HT1080 (cell line): ENCODE measurements at places on chromosomes 11 and 22. TPM values are rescaled to one million over a fixed set of nuclear protein-coding genes. Genes with fewer than 3 reads are reported as not detected.
A peak's percentile ranks its signal among the peaks of the same experiment; 100 is the strongest.

DNA sequence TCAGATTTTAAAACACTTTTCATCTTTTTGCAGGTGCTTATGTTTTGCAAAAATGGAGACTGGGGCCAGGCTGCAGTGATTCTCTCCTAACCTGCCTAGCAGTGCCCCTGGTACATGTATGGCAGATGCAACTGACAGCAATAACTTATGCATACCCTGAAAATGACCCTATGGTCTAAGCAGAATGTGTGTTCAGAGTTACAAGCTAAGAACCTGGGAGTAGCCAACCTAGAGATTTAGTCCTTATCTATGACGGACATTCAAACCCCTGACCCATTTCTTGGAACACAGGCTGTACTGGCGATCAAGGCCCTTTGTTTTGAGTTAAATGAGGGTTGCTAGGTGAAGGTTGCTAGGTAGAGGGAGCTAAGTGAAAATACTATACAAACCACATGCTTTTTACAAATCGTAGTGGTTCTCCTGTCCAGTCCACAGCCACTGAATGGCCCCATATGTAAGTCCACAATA is 184.9 kb upstream of the SESN3 start:
- DNase-seq = no peak

The OR6A2 gene
- not detected in 2 replicates for total RNA-seq

- DNase-seq = no peak
Measured at GRCh38 chr11:115911613-115912346, 407.6 kb upstream of the CADM1 start.

- DNase-seq = no peak
Measured at GRCh38 chr11:17472467-17472866, 4.2 kb downstream of the ABCC8 start.

GRCh38 chr11:65459552-65459951 is 37.0 kb downstream of the NEAT1 start:
- DNase-seq = no peak

DNA sequence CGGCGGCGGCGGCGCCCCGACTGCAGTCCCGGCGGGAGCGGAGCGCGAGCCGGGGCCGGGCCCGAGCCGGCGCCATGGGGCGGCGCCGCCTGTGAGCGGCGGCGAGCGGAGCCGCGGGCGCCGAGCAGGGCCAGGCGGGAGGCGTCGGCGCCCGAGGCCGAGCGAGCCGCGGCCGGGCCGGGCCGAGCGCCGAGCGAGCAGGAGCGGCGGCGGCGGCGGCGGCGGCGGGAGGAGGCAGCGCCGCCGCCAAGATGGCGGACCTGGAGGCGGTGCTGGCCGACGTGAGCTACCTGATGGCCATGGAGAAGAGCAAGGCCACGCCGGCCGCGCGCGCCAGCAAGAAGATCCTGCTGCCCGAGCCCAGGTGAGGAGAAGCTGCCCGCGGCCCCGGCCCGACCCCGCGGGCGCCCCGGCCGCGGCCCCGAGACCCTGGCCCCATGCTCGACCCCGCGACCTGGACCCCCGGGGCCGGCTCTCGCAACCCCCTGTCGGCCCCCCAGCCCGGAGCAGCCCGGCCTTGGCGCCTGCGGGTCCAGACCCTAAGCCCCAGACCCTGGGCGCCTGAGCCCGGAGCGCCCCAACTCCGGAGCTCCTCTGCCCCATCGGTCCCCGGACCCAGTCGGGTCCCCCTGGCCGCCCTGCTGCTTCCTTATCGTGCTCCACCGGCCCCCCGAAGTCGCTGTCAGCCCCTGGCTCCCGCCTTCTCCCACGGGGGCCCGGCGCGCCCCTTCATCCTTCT is at the start of gene GRK2:
Gene GRK2, plus strand, starts transcription at position 25 of the 739 bp plus-strand sequence. Its CDS starts 227 bp downstream, at position 252.
- DNase-seq = no peak

- no peak for DNase-seq
Measured at GRCh38 chr11:26109658-26110368, 222.1 kb upstream of the ANO3 start.

DNA sequence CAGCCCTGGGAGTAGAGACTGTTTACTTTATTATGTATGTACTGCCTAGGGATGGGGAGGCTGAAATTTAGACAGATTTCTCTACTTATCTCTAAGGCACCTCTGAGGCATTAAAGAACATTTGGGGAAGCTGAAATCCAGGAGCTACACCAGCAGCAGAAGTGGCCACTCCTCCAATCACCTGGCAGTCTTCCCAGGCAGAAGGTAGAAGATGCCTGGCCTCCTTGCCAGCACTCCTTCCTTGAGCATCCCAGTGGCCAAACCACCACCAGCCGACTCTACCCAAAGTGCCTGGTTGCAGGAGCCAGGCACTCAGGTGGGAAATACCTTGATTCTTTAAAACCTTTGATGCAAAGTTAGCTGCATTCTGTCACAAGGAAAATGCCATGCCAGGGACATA is 1.9 kb upstream of the FAT3 start:
- no peak for DNase-seq

The FGF19 gene
- total RNA-seq = not detected in 2 replicates

DNA sequence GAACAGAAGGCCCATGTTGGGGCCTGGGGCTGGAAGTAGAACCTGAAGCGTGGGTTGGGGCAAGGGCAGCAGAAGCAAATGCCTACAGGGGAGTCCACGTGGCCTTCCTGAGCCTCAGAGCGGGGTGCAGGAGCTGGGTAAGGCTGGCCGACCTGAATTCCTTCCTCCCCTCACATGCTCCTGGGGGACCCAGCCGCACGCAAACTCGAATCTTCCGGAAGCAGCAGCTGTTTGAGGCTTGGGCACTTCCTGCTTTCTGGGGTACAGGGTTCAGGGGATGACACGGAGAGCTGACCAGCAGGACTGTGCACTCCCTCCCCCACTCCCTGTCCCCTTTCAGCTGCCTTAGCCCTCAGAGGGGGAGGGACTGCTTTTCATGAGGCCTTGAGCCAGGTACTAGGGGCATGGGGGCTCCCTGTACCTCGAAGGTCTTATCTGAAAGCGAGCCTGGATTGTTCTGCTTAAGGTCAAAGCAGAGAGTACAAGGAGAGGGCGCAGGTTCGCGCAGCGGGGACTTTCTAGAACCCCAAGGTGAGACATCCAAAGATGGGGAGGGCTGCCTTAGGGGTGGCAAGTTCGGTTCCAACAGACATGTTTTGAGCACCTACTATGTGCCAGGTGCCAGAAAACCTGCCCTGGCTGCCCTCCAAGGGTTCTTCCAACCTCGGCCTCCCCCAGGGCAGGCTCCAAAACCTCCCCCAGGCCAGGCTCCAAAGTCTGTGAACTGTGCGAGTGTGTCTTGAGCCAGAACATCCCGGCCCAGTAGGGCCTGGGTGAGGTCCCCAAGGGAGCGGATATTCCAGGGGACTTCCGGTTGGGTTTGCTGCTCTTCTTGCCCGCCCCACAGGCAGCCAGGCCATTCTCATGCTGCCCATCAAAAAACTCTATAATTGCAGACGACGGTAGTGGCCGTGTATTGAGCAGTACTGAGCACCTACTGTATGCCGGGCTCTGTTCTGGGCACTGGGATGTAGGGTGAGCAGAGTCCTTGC is 1.7 kb downstream of the NCF4 start:
- DNase-seq = no peak

GRCh38 chr22:19497245-19497644 is 17.5 kb downstream of the CDC45 start:
- DNase-seq = peak; percentile 50

DNA sequence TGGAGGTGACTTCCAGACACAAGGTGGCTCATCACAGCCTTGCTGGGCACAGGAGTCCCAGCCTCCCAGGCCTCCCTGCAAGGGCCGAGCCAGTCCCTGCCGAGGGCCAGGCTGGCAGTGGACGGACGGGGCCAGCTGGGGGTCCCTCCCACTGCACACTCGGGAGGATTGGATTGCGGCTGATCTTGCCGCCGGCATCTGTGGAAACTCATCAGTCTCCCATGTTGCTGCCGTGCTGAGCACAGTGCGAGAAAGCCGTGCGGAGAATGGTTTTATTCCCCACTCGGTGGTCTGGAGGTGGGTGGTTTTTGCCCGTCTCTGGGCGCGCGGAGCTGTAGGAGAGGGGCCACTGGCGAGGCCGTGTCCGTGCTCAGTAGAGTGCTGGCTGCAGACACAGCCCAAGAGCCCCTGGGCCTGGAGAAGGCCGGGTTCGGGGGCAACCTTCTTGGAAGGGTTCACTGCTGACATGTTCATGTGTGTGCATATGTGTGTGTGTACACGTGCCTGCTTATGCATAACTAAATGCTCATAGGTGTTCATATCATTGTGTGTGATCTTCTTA is 1246.4 kb downstream of the BRD1 start:
- DNase-seq = no peak

- no peak for DNase-seq
Measured at GRCh38 chr22:33440756-33441155, 382.6 kb upstream of the SYN3 start.

- no peak for DNase-seq
Measured at GRCh38 chr22:16601437-16602223, 9.0 kb upstream of the CCT8L2 start.

DNA sequence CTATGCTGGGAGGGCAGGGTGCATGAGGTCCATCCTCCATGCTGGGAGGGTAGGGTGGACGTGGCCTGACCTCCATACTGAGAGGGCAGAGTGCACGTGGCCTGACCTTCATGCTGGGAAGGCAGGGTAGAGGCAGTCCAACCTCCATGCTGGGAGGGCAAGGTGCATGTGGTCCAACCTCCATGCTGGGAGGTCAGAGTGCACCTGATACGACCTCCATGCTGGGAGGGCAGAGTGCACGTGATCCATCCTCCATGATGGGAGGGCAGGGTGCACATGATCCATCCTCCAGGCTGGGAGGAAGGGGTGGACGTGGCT is 622.2 kb downstream of the BRD1 start:
- DNase-seq = no peak

DNA sequence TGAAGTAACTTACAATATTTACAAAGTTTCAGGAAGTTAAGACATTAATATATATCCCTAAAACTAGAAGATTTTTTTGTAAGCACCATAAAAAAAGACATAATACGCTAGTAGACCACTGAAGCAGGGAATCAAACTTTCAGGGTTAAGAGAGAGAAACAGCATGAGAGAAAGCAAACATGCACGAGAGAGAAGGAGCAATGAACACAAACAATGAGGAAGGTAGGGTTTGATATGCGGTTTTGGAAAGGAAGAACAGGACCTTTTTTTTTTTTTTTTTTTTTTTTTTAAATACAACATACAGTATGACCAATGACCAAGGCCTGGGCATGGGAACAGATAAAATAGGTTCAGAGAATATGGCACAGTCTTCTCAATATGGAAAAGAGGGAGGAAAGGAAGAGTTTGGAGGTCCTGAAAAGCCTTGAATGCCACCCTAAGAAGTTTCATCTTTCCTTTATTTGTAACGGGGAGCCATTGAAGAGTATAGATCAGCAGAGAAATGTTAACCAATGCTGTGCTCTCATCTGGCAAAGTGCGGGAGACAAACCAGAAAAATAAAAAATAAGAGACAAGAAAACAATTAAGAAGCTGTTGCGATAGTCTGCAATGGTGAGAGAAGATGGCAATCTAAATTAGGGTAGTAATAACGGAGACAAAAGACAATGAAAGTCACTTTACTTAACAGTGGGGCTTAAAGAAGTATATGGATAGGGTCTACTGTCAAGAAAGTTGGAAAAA is 101.0 kb downstream of the USP35 start:
- DNase-seq = no peak

DNA sequence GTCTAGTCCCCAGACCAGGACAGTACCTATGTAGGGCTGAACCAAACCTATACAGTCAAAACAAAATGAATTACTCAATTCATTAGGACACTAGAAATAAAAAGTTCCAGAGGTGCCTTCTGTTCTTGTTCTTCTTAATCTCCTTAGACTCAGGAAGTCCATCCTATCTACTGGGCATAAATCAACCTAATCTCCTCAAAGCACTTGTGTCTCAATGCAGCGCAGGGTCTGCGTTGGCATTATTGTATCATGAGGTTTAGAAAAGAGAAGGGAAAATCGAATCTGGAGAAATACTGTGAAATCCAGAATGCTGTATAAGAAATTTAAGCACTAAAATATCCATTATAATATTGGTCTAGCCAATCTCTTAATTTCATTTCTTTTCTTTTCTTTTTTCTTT is 2.4 kb upstream of the OR10V1 start:
- no peak for DNase-seq

The WBP2NL gene
- not detected in 2 replicates for total RNA-seq

The OR51E2 gene
- total RNA-seq = not detected in 2 replicates

- DNase-seq = no peak
Measured at GRCh38 chr22:44225091-44225689, 44.5 kb downstream of the PARVG start.

GRCh38 chr11:110242746-110243145 is 53.7 kb downstream of the RDX start:
- no peak for DNase-seq

DNA sequence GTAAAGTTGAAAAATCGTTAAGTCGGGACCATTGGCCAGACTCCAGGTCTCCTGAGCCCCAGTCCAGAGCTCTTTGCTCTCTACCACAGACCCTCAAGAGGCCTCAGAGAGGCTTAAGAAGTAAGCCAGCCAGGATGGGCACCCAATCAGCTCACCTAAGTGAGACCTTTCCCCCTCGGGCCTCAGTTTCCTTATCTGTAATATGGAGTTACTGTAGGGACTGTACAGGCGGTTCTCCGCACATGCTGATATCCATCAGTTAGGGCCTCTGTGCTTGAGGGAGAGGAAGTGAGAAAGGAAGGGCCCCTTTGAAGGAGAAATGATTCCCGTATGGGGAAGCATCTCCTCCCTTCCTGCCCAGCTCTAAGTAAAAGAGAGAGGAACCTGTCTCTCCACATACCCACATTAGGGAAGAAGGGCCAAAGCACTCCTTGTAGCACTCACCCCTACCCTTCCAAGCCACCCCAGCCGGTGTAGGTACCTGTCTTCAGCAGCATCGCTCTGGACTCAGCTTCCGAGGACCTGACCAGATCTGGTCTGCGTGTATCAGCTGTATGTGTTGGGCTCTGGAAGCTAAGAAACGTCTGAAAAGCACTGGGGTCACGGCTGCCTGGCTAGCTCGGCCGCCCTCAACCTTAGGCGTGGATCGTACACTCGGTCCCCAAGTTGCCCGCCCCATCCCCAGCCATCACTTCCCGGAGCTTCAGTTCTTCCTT is 653 bp downstream of the NAGA start:
- DNase-seq = no peak

- no peak for DNase-seq
Measured at GRCh38 chr11:47425611-47426010, 628 bp downstream of the PSMC3 start.

DNA sequence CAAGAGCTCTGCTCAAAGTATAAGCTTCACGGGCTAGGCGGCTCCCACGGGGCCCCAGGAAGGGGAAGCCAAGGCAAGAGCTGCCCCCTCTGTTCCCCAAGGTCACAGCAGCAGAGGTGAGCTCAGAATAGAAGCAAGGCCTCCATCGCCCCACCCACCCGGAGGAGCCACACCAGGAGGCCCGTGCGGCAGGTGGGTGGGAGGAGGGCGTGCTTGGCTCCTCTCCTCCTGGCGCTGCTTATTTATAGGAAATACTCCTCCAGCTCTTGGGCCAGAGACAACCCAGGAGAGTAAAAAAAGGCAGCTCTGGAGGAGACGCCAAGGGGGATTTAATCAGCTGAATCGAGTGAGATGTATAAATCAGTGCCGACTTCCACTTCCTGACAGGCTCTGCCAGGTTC is 87.8 kb downstream of the FEZ1 start:
- no peak for DNase-seq

GRCh38 chr11:17395978-17396377 is 7.5 kb upstream of the KCNJ11 start:
- DNase-seq = no peak

GRCh38 chr11:910044-910588 is 494 bp downstream of the CHID1 start:
- DNase-seq = no peak
